ENCODE measurements at places on chromosomes 11 and 22.

GRCh38 chr11:117097389-117098268 lies 599 bp downstream of the SIK3 start:
- DNase-seq, result no peak

DNA sequence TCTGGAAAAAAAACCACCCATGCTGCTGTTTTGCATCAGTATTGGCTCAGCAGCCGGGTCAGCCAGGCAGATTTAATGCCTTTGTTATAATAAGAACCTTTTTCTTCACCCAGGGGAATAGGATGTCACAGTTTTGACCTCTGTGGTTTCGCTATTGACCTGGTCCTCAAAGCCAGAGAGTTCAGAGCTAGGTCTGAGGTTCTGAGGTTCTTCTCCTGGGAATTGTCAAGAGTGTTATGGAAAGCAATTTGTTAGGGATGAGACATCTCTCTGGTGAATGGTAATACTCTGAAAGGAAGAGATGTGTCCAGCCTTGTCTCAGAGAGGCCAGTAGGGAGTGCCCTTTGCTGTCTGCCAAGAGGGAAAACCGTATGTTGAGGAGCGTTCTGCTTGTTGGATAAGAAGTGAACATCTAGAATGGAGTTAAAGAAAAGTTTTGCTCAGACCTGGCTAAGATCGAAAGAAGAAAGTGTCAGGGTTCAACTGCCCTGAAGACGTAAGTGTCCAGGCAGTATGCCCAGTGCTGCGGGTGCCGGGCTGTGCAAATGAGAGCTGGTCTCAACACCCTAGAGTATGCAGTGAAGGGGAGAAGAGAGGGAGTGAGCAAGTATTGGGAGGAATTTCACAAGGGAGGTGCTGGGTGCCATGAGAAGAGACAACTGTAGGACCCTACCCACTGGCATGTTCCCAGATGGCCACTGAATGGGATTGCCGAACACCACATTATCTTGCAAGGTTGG lies 150.9 kb upstream of the TTC12 start:
- no peak for DNase-seq

GRCh38 chr11:95485115-95485900 lies 254.3 kb upstream of the SESN3 start:
- no peak for DNase-seq

GRCh38 chr11:72750086-72750485 lies 2.1 kb downstream of the ARAP1 start:
- no peak for DNase-seq

- no peak for DNase-seq
These were observed 1.6 kb downstream of the NELL1 start for GRCh38 chr11:20670932-20671403.

DNA sequence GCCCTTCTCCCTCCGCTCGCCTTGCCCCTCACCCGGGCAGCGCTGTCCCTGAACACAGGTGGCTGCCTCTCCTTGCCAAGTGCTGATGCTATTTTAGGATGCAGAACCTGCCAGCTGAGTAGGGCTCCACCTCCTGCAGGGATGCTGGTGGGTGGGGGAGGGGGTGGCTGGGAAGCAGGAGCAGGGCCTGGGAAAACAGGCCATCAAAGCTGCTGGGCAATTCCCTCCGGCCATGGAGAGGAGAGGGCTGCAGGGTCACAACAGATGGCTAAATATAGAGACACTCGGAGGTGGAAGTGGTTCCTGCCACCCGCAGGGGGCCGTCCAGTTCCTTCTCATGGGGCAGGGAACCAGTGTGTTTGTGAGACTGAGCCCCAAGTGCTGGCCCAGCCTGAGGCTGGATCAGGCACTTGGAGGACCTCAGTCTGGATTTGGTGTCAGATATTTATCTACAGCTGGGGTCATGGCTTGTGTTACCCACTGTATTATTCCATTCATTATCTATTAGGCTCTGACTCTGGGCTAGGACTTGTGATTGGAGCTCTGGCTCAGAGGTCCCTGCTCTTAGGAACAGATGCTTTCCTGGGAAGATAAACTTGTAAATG lies 59.6 kb downstream of the LRRC32 start:
- DNase-seq, result no peak

- DNase-seq, result no peak
These were observed 17.6 kb upstream of the CLPB start for GRCh38 chr11:72451831-72452376.

DNA sequence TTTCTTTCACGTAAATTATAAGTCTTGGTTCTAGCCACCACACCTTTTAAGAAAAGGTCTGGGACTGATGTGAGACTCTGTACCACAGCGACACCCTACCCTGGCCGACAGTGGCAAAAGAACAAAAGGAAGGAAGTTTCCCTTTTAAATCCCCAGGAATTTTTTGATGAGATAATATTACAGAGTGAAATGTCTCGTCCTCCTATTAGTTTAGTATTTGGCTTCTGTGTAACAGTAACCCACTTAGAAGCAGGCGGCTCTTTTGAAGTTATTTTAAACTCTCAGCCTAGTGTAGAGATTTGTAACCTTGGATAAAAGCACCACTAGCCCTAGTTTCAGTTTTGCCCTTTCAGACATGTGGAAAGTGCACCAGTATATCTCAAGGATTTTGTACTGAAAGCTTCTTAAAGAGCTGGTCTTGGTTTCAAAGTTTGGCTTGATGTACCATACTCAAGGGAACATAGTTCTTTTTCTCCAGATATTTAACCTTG lies 84.1 kb downstream of the C22orf31 start:
- no peak for DNase-seq

- no peak for DNase-seq
These were observed 3.5 kb upstream of the ZP1 start for GRCh38 chr11:60863550-60864521.

DNA sequence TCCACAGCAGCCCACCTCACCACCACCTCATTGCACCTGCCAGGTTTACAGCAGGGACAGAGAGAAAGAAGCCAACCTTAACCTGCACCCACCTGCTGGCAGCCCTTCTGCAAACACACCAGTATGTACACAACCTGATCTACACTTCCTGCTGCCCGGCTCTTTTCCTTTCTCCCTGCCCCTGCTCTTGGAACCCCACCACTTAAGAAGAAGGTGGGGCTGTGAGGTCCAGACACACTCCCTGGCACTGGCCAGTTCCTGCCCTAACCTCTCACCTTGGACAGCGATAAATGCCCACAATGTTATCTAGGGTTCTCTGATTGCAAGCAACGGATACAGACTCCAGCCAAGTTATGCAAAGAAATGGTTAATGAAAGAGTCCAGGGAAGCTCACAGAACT lies 10.8 kb upstream of the SLC35C1 start:
- no peak for DNase-seq

GRCh38 chr11:108338750-108339149 lies 115.9 kb downstream of the ATM start:
- no peak for DNase-seq

DNA sequence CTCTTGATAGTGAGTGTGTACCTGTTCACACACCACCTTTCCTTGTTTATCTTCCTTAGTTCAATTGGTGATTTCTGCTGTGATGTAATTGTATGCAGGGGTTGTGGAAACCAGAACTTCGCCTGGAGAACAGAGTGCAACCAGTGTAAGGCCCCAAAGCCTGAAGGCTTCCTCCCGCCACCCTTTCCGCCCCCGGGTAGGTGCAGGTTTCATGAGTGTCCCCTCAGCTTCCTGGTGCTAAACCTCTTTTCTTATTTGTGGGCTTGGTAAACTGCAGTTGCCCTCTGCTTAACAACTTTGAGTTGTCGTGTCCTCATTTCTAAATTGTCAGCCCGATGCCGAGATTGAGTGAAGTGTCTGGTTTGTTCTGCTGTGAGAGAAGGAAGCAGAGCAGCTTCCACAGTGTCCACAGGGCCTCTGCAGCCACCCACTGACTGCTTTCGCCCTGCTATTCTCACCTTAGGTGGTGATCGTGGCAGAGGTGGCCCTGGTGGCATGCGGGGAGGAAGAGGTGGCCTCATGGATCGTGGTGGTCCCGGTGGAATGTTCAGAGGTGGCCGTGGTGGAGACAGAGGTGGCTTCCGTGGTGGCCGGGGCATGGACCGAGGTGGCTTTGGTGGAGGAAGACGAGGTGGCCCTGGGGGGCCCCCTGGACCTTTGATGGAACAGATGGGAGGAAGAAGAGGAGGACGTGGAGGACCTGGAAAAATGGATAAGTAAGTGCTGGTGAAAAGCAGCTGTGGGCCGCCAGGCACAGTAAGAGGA lies 7.1 kb upstream of the GAS2L1 start:
- no peak for DNase-seq

DNA sequence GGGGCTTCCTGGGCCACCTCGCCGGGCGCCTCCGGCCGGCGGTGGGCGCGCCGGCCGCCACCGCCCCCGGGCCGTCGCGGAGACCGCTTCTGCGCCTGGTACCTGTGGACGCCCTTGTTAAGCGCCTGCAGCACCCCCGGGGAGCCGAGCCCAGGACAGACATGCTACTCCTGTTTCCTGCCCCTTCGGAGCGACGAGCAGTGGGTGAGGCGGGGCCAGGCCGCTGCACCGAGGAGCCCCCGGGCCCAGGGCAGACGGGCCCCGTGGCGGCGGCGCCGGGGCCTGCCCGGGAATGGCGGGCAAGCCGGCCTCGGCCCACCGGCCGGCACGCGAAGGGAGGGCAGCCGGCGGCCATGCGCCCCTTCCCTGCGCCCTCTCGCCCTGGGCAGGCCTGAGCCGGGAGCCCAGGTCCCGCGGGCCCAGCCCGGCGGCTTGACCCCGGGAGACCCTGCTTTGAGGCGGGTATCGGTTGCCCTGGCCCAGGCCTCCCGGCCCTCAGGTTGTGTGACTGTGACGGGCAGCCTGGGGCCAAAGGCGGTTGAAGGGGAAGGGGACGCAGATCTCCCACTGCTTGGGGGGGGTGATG lies 789 bp upstream of the KDM2A start:
- no peak for DNase-seq

Measured in NCI-H1694 (cell line).